CD4-positive, alpha-beta T cell treated with Interferon alpha-2 for 1 hour (primary cell): ENCODE measurements at places on chromosomes 5 and 9.

GRCh38 chr9:88539246-88539645, 4.3 kb downstream of the NXNL2 start:
- no peak for DNase-seq

GRCh38 chr5:165874851-165875250, 2369.4 kb downstream of the MAT2B start:
- DNase-seq, result no peak

DNA sequence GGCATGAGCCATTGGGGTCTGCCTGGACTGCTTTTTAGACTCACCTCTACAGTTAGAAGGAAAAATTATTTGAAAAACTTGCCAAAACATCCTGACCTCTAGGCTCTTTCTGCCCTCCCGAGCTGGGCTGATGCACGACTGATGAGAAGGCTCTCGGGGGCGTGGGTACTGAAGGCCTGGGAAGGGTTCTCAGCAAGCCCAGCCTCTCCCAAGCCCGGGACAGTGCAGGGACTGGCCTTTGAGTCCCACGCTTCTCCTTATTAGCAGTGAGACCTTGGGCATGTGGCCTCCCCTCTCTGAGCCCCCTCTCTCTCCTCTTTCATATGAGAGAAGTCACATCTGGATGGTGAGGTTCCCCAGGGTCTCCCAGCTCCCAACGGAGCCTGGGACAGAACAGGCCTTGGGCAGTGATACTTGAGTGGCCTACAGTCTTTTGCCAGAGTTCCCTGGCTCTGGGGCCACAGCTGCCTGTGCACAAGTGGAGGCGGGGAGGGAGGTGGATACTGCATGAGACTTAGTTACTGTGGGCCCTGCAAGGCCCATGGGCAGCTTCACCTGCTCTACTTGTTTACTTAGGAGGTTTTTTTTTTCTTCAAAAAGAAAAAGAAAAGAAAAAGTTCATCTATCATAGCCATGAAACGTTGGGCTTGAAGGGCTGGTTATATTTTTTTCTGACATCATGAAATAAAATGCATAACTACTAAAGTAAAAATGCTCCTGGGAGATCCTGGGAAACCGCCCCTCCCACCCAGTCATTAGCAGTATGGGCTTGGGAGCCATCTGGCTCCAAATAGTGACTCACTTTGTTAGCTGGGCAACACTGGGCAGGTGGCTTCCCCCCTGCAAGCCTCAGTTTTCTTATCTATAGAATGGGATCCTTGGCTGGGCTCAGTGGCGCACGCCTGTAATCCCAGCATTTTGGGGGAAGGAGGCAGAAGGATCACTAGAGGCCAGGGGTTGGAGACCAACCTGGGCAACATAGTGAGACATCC, 139.4 kb downstream of the GAPVD1 start:
- DNase-seq, result no peak

GRCh38 chr5:128673970-128674369, 135.9 kb upstream of the FBN2 start:
- DNase-seq, result no peak

DNA sequence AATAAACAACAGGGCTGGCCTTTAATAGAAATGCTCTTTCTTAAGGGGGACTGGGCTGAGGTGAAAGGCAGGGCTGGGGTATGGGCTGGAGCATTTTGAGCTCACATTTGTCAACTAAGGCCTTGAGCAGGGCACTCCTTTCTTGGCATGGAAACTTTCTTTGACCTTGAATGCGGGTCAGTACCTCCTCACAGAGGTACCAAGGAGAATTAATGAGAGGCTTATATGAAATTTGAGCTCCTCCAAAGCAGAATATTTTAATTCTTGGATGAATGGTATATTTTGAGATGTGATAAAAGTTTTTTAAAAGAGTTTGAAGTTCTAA, 3.1 kb downstream of the CYSTM1 start:
- DNase-seq, result no peak

DNA sequence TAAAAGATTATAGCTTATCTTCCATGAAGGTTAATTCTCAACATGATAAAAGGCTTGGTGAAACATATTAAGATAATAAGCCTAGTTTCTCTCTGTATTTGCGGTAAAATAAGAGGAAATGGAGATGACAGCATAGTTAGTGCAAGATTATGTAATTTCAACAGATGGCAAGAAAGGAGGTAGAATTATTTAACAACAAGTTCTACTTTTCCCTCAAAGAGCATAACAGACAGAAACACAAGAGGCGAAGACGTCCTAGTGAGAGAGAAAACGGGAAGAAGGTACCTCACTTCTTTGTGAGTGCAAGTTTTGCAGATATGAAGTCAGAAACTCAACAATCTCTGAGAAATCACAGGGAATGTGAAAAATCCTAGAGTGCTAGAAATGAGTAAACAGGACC, 144.8 kb upstream of the ADCY2 start:
- DNase-seq, result no peak

GRCh38 chr9:71509054-71509453, 259.3 kb downstream of the CEMIP2 start:
- no peak for DNase-seq
